Activated CD4-positive, CD25-positive, alpha-beta regulatory T cell (primary cell): ENCODE measurements at places on chromosomes 1 and 21.

DNA sequence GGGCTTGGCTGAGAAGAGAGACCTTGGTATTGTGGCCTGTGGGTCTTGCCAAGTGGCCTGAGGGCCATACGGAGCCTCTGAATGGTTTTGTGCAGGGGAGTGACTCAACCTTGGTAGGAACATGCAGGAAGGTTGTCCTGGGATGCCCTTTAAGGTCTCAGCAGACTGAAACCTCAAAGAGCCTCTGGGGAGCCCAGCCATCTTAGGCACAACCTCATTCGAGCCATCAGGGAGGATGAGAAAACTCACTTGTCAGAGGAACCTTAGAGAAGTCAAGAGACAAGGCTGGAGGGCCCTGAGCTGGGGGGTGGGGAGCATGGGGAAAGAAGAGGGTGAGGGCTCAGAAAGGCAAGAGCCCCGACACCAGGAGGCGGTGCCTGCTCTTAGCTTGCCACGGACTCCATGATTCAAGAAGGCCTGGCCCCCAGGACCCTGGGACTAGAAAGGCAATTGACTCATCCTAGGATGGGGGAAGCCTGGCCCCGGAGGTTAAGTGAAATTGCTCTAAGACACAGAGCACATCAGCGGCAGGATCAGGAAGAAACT, 13.0 kb downstream of the IFI6 start:
- DNase-seq: no peak

- no peak for DNase-seq
Observed at GRCh38 chr1:220544901-220545303, 17.0 kb downstream of the MARK1 start.

DNA sequence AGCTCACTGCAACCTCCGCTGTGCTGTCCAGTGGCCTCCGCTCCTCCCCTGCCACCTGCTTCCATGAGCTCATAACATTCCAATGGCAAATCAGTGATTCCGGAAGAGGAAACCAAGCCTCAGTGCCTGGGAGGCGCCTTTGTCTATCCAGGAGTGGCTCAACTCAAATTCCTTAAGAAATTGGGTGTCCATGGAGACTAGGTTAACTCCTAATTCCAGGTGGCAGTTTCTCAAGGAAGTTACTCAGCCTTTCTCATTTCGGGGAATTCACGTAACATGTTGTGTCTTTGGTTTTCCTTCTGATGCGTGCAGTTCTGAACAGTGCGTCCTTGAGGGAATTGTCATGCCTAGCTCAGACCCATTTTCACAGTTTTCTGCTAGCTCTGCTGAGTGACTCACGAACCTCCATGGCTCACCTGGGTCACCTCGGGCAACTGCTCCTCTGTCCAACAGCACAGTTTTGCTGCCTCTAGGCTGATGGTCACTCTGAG, 89.9 kb upstream of the DSCAM start:
- DNase-seq: no peak

- DNase-seq: no peak
Observed at GRCh38 chr1:222247811-222248310, 300.0 kb downstream of the HHIPL2 start.

DNA sequence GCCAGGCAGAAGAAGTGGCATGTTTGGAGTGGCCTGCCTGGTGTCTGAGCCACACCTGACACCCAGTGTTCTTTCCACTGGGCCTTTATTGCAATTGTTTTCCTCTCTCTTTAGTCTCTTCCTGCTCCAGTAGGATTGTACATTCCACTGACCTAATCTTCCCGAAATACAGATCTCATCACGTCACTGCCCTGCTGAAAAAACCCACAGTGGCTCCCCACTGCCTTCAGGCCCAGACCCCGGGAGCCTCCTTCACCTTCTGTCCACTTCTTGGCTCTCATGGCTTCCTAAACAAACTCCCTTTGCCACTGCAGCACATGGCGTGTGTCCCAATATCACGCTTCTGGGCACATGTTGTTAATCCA, 25.3 kb upstream of the ATP5PO start:
- no peak for DNase-seq

GRCh38 chr1:51600965-51601364, 15.9 kb upstream of the OSBPL9 start:
- DNase-seq: no peak

DNA sequence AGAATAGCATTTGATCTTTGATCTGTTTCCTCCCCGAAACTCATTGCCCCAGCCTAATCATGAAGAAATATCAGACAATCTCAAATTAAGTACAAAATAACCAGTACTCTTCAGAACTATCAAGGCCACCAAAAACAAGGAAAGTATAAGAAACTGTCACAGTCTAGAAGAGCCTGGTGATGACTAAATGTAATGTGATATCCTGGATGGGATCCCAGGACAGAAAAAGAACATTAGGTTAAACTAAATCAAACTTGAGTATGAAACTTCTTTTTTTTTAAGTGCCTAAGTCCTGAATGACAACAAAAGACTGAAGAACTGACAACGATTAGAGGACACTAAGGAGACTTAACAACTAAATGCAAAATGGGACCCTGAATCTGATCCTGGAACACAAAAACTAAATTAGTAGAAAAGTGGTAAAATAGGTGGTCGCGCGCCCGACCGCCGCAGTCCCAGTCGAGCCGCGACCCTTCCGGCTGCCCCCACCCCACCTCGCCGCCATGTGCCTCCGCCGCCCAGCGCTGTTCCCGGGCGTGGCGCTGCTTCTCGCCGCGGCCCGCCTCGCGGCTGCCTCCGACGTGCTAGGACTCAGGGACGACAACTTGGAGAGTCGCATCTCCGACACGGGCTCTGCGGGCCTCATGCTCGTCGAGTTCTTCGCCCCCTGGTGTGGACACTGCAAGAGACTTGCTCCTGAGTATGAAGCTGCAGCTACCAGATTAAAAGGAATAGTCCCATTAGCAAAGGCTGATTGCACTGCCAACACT, 5.5 kb upstream of the PRKAB2 start:
- DNase-seq: no peak

- no peak for DNase-seq
Observed at GRCh38 chr21:34179204-34179935, 106.0 kb downstream of the MRPS6 start.

DNA sequence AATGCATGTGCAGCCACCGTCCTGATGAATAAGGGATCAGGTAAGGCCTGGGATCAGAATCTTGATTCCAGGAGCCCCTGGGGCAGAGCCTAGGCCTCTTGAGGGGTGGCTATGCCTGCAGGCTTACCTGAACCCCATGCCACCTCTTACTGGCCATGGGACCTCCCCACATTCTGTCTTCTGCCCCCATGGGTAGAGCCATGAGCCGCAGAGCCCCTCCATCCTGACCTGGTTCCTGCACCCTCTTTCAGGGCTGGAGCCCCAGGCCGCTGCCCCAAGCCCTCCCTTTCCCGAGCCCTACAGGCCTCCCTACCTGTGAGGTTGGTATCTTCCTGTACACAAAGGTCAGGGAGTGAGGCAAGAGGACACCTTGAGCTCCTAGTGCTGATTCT, 120.8 kb downstream of the DMRTB1 start:
- DNase-seq: no peak

DNA sequence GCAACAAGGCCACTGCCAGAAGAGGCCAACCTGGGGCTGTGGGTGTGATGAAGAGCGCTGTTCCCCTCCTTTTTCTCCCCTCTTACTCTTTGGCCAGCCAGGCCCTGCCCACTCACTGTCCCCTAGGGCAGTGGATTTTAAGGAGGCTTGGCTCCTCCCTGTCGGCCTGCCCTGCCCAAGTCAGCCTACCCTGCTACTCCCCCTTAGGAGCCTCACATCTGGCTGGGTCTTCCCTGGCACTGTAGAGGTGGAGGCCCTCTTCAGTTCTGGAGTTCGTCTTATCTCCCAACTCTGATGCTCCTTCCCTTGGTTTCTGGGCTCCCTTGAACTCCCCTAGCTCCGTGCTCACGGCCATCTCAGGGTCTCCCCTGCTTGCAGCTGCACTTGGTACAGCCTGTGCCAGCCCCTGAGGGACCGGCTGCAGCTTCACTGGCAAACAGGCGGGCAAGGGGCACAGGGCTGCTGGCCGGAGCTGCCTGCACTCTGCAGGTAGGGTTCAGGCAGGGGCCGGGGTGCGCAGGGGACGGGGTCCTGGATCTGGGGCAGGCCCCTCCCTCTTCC, 4.0 kb downstream of the AMPD2 start:
- no peak for DNase-seq

GRCh38 chr1:42926235-42926878, 32.3 kb downstream of the SLC2A1 start:
- no peak for DNase-seq

DNA sequence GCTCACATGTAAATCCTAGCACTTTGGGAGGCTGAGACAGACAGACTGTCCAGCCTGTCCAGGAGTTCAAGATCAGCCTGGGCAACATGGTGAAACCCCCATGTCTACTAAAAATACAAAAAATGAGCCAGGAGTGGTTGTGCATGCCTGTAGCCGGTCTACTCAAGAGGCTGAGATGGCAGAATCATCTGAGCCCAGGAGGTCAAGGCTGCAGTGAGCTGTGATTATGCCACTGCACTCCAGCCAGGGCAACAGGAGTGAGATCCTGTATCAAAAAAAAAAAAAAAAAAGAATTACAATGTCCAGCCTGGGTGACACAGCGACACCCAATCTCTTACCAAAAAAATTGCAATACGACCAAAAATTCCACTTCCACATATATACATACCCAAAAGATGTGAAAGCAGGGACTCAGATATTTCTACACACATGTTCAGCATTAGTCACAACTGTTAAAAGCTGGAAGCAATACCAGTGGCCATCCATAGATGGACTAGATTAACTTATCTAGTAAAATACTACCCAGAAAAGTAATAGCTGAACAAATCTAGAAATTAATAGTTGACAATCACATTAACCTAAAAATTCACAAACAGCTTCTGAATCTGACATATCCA, 49.2 kb downstream of the ASH1L start:
- DNase-seq: no peak

DNA sequence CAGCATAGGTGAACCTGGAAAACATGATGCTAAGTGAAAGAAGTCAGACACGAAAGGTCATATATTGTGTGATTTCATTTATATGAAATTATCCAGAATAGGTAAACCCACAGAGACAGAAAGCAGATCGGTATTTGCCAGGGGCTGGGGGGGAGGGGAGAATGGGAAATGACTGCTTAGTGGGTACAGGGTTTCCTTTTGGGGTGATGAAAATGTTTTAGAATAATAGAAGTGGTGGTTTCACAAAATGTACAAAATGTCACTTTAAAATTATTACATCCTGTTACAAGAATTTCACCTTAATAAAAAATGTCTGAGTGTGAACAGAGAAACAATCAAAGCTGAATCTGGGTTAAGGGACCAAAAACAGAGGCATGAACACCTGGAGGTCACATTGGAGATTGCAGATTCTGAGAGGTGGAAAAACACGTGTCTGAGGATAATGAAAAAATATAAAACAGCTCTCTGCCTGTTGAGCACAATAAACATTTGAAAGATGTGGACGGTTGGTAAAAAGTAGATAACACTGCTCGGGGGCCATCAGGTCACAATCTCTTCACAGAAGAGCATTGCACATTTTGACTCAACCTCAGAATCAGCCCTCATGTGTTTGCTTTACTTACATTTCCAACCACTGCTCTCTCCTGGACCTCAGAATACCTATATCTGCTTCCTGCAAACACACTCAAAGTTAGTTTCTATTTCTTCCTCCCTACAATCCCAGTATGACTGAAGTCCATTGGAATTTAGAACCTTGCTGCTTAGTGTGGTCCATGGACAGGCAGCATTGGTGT, 3.2 kb downstream of the SLAMF6 start:
- DNase-seq: no peak
